ENCODE measurements at places on chromosomes 2 and 18. TPM values are rescaled to one million over a fixed set of nuclear protein-coding genes. Genes with fewer than 3 reads are reported as not detected.

SP140 gene
- total RNA-seq = 107 TPM

CCBE1 gene
- 0.05 TPM for total RNA-seq

CETN1 gene
- total RNA-seq = not detected

CTAGE1 gene
- not detected for total RNA-seq

SCLY gene
- 16.1 TPM for total RNA-seq

- DNase-seq = no peak
Observed at GRCh38 chr2:71610671-71611070, 157.3 kb downstream of the DYSF start.

GRCh38 chr2:171049691-171050090 is 111.0 kb downstream of the TLK1 start:
- DNase-seq = no peak

- no peak for DNase-seq
Observed at GRCh38 chr2:158730621-158731140, 64.4 kb upstream of the DAPL1 start.

- DNase-seq = no peak
Observed at GRCh38 chr2:4791488-4791887, 900.7 kb upstream of the SOX11 start.

GRCh38 chr18:42078711-42079110 is 123.7 kb downstream of the PIK3C3 start:
- DNase-seq = no peak

DNA sequence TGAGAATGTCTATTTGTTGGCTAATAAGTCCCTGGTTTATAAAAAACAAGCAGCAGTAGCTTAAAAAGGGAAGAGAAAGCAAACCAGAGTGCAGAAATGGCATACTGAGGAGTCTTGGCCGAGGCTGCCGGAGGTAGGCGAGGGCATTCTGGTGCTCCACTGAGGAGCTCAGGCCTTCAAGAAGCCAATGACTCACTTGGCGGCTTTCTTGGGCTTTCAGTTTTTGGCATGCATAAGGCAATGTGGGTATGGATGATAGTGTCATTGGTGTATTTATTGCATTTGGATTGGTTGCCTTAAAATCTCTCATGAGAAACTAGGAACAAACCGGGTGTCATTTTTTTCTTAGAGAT is 119.6 kb upstream of the ARL5A start:
- DNase-seq = no peak

- no peak for DNase-seq
Observed at GRCh38 chr2:103484906-103485305, 723.1 kb downstream of the TMEM182 start.

GRCh38 chr2:88351249-88351601 is 101.3 kb downstream of the FOXI3 start:
- no peak for DNase-seq

DNA sequence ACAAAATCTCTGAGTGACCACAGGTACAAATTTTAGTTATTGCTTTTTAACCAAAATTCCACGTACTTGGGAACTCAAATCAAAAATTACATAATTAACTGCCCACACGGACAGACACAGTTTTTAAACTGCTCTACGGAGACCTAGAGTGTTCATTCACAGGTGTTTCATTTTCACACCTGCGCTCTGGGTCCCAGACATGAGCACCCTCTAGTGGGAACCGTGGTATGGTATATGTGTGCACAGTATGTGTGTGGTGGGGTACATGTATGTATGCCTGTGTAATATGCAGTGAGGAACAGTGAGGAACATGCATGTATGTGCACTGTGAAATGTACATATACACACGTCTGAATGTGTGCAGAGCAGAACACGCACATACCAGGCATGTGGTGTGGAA is 65.0 kb downstream of the PPP4R1 start:
- DNase-seq = no peak

DNA sequence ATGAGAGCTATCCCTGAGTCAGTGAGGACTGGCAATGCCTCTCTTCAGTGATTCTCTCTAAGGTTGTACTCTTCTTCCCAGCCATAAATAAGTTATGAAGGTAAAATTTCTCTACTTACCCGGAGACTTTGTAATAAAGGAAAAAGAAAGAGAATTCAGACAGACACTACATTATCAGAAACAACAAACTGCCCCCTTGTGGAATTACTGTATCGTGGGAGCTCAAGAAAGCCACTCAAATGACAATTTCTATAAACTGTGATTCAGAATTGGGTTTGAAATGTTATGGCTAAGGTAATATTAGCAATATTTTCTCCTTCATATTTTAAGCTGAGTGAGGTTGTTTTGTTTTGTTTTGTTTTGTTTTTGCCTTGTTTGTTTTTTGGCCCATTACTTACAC is 155.8 kb upstream of the TANK start:
- DNase-seq = no peak
